LoVo (cell line): ENCODE measurements at places on chromosomes 2 and 18.

DNA sequence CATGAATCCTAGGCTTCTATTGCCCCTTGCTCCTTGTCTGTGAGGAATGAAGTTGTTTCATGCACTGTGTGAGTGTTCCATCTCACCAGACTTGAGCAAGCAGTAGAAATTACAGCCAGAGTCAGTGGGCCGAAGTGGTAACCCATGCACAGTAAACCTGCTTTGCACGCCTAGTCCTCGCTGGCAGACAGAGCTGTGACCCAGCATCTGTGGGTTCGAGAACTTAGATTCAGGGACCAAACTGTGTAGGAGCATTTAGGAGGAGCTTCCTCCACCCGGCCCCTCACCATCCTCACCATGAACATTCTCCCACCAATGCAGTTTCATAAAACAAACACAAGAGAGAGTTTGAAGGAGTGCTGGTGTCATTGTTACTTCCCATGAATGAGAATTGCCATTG lies 21.6 kb upstream of the TEX51 start:
- no peak for DNase-seq

DNA sequence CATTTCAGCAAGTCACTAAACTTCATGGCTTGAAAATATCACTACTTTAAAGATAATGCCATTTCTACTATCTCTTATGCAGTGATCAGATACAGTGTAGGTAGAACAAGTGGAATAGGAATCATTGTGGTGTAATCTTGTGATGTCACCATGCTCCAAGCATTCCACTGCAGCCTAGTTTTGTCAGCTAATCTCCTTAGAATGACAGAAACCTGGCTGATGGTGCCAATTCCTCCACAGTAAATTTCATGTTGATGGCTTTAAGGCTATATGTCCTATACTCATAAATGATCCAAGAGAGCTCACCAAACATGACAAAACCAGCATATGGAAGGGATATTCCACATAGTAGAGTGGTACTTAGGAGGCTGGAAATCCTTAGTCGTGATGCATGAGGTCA lies 184.9 kb downstream of the PDE1A start:
- DNase-seq, result no peak

- no peak for DNase-seq
Measured at GRCh38 chr2:9573840-9574239, 18.2 kb upstream of the ADAM17 start.

- no peak for DNase-seq
Measured at GRCh38 chr2:60149176-60149575, 404.3 kb downstream of the BCL11A start.

DNA sequence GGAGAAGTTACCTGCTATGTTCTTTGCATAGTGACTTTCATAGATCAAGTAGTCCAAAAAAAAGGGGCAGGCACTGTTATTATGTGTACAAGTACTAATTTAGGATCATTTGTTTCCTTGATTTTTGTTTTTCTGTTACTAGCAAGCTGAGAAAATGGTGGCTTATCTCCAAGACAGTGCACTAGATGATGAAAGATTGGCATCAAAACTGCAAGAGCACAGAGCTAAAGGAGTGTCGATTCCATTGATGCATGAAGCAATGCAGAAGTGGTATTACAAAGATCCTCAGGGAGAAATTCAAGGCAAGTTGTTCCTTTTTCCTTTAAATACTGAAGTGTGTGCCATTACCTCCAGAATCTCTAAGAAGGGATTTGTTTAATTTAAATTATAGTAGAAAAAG lies 19.6 kb upstream of the KCNJ13 start:
- DNase-seq, result no peak

DNA sequence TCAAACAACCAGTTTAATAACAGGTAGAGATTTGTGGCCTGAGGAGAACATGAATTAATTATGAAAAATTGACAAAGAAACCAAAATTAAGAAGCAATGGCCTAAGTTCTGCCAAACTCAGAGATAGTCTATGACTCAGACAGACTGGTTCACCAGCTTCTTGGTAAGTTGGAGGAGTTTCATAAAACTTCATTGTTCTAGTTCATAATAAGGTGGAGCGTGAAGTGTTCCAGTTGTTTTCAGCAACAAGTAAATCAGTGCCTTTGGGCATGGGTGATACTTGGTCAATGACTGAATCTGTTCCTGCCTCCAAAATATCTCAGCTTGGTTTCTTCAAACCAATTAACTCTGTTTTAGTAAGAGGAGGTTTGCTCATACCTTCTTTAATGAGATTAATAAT lies 40.0 kb downstream of the SLC40A1 start:
- DNase-seq, result no peak

DNA sequence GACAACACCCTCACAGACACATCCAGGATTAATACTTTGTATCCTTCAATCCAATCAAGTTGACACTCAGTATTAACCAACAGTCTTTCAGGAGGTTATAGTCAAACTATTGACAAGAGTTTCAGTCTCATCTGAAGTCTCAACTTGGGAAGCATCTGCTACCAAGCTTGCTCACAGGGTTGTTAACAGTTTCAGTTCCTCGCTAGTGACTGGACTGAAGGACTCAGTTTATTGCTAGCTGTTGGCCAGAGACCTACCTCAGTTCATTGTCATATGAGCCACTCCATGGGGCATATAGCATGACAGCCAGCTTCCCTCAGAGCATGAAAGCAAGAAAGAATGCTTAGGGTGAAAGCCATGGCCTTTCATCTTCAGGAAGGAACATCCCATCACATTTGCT lies 228.6 kb downstream of the EPHA4 start:
- no peak for DNase-seq

DNA sequence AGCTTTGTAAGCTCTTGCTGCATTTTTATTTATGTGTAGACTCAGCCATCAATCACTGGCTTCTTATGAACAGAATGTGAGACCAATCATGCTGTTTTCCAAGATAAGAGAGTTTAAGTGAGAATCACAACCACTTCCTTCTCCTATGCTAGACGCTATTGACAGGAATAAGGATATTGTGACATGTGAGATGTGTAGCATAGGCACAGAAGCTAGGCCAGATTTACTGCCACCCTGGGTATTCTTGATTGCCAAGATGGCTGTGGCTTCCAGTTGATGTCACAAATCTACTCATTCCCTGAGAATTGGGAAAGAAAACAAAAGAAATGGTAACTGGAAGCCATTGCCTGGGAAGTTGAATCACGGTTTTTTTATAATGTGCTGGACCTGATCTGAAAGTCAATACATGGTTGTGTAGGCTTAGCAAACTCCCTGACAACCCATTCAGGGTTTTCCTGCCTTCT lies 49.9 kb downstream of the RAB27B start:
- no peak for DNase-seq

- DNase-seq, result peak; percentile 8
Measured at GRCh38 chr2:19933351-19933981, 31.7 kb upstream of the TTC32 start.

- DNase-seq, result peak; percentile 61
Measured at GRCh38 chr2:3536682-3537632, 17.6 kb upstream of the ADI1 start.

DNA sequence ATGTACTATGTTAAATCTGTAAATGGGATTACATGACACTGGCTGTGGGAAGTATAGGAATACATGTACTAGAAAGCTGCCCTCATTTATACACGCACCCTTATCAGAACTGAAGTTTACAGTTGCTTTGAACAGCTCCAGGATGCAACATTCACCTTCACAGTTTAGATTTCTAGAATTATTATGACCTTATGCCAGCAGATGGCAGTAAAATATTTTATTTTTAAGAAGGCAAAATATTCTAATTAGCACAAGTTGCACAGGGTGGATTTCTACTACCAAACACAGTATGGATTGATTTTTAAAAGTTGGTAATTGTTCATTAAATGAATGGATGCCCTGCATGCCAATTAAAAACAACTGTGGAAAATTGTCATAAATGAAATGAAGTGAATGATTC lies 670.4 kb downstream of the KCNJ3 start:
- peak; percentile 18 for DNase-seq

DNA sequence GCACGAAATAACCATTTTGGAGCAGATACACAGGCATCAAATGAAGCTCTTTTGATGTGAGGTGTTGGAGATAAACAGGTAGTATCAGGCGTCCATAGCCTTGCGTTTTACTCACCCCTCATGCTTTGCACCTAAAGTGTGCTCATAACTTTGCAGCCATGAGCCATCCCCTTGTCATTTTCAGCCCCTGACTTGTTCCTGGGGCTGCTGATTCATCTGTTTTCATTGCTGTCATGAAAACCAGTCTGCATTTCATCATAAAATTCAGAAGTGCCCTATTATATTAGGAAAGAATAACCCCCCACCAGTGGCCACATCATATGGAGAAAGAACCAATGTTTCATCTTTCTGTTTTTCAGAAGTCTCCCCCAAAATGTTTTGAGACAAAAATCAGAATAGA lies 329.7 kb upstream of the NRP2 start:
- no peak for DNase-seq

- DNase-seq, result no peak
Measured at GRCh38 chr18:44309185-44309584, 371.5 kb upstream of the SETBP1 start.

GRCh38 chr2:231877533-231878456 lies 48.4 kb downstream of the NPPC start:
- no peak for DNase-seq

DNA sequence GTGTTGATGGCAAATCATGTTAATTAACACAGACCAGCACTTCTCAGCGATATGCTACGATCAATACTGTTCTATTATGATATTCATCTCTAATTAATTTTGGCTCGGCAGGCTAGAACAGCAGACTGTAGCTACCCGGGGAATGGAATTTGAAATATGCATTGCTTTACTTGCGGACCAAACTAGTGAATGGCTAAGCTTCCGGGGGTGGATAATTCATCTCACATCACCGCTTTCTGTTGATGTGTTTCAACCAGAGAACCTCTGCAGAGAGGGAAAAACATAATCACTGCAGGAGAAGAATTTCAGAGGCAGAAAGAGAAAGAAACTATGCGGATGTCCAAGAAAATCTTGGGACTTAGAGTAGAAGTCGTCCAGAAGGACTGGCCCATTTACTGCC lies 490.9 kb downstream of the STK39 start:
- no peak for DNase-seq

- DNase-seq, result no peak
Measured at GRCh38 chr18:32612651-32613050, 142.0 kb upstream of the GAREM1 start.

DNA sequence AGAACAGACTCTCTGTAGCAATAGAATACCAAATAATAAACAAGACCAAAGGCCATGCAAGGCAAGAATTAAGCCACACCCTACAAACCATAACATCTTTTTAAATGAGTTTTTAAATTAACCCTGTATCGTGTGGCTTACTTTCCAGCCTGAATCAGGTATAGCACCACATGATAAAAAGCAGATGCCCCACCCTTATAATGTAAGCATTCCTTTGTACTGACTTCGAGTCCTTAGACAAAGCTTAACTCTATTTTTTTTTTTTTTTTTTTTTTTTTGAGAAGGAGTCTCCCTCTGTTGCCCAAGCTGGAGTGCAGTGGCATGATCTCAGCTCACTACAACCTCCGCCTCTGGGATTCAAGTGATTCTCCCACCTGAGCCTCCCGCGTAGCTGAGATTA lies 1.7 kb upstream of the C2orf42 start:
- DNase-seq, result peak; percentile 57

- DNase-seq, result no peak
Measured at GRCh38 chr2:36797324-36798070, 101.0 kb downstream of the VIT start.

DNA sequence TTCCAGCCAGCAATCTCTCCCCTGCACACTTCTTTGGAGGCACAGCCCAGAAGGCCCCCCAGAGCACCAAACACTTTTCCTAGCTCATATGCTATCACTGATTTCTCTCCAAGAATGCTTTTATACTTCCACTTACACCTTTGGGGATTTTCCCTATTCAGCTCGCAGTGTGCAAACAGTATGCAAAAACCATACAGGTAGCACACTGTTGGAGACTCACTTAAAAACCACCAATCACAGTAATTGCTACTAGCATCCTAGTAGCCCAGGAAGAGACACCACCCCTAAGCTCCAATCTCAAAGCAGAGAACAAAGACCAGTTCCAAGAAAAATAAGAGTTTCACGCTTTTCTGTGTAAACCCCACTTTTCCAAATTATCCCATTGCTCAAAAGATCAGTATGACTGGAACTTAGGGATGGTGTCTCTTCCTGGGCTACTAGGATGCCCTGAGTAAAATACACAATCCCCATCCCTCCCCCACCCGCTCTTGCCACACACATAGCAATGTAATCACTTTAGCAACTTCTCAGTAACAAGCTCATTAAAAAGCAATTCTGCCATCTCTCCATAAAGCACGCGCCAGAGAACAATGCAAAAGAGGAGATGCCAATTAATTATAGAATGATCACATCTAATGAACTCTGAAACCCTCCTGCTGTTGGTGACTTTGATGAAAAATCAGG lies 43.0 kb downstream of the KLF7 start:
- DNase-seq, result no peak

GRCh38 chr18:3256693-3257626 lies 5.0 kb upstream of the MYL12B start:
- no peak for DNase-seq

DNA sequence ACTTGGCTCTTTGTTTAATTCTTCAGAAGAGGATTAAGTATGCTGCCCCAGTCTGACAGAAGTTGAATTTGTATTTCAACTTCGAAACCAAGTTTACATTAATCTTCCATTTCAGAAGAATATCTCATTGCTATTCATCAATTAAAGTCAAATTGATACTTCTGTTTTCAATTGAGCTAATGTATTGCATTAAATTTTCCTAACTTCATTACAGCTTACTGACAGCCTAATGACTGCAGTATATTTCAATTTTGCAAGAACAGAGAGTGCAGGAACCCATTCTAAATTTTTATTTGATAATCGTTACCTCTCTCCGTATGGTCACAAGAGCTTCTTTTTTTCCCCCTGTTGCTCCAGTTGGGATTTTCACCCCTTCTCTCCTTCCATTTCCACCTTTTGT lies 218.0 kb downstream of the CALCRL start:
- DNase-seq, result no peak

DNA sequence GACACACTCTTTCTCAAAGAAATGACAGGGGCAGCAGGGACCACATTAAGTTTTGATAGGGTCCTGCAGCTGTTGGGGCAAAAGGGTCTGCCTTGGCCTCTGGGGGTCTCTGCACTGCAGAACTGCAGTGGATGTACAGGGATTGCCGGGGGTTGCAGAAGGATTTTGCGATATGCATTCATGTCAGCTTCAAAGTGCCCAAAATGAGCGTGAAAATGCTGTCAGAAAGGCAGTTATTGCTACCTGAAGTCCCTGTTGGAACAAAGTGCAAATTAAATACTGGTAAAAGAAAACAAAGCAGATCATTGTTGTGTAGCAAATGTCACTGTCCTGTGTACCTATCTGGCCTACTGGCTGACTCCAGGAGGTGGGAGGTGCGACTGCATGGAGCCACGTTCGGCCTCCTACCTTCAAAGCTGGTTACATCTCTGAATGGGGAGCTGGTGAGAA lies 78.8 kb upstream of the MAP4K3 start:
- no peak for DNase-seq

- DNase-seq, result no peak
Measured at GRCh38 chr18:58139459-58140386, 95.7 kb downstream of the NEDD4L start.
